ENCODE measurements at places on chromosomes 3 and 15.
A peak's percentile ranks its signal among the peaks of the same experiment; 100 is the strongest.

GRCh38 chr3:123658118-123658851 lies 73.4 kb upstream of the HACD2 start:
- no peak for DNase-seq

GRCh38 chr15:75369897-75370581 lies 1.6 kb upstream of the MAN2C1 start:
- DNase-seq: no peak

GRCh38 chr3:64311424-64312061 lies 86.3 kb upstream of the PRICKLE2 start:
- DNase-seq: no peak

DNA sequence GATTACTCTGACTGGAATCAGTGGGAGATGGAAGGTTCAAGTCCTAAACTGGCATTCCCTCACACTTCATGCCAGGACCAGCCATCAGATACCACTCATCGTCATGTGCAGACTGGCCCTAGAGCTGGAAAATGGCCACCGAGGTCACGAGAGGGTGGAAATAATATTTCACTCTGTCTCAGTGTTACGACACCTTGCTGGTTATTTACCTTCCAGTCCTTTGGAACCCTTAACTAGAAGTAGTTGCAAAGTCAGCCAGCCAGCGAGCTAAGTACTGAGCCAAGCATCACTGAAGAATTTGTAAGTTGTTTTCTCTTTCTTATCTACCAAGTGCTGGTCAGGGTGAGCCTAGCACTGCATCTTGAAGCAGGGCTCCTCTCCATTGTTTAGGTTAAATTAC lies 309.9 kb upstream of the RASGRP1 start:
- DNase-seq: no peak

GRCh38 chr15:59166166-59166565 lies 40.5 kb upstream of the LDHAL6B start:
- DNase-seq: no peak

- no peak for DNase-seq
Measured at GRCh38 chr3:8734908-8735307, 1.3 kb downstream of the CAV3 start.

DNA sequence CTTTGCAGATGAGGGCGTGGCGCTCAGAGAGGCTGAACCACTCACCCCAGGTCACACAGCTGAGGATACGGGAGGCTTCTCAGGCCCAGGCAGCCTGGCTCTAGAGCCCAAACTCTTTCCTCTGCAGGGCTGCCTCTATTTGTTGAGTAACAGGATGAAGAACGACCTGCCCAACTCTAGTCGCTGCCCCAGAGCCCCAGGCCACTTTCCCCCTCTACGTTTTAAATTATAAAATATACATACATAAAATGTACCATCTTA lies 19.2 kb upstream of the ZXDC start:
- no peak for DNase-seq

GRCh38 chr3:46463120-46463867 lies 1.4 kb downstream of the LTF start:
- DNase-seq: no peak

- no peak for DNase-seq
Measured at GRCh38 chr3:134231131-134231530, 19.5 kb downstream of the RYK start.

- DNase-seq: no peak
Measured at GRCh38 chr3:112407888-112408702, 75.1 kb downstream of the CD200 start.

DNA sequence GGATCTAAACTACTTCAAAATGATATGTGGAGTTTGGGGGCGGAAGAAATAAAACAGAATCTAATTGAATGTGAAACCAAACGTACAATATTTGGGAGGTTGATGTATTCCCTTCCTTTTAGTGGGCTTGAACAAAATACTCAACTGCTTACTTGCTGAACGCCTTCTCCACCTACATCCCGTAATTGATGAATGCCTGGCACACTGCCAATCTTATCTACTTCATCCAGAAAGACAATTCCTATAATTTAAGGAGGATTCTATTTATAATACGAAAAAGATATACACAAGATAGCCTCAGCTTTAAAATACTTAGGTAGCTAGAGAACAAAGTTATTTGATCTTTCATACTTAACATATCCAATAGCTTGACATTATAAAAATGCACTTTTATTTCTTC lies 23.1 kb upstream of the PDCD7 start:
- no peak for DNase-seq

DNA sequence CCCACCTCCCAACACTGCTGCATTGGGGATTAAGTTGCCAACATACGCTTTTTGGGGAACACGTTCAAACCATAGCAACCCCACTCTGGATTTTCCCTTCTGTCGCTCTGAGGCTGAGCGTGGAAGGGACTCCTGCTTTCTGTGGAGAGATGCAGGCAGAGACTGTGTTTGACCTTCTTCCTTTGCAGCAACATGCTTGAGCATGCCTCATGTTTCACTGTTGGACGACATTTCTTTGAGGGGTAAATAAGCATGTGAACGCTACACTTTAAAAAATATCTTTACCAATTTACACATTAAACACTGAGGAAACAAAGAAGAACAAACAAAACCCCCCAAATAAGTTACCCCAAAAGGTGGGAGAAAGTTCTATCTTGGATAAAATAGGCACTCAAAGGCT lies 14.2 kb upstream of the MAPK6 start:
- DNase-seq: no peak

- DNase-seq: no peak
Measured at GRCh38 chr15:38252481-38253350, at the start of gene SPRED1. SPRED1 (plus strand) TSS chr15:38252836; CDS start chr15:38253186, 350 bp downstream.

DNA sequence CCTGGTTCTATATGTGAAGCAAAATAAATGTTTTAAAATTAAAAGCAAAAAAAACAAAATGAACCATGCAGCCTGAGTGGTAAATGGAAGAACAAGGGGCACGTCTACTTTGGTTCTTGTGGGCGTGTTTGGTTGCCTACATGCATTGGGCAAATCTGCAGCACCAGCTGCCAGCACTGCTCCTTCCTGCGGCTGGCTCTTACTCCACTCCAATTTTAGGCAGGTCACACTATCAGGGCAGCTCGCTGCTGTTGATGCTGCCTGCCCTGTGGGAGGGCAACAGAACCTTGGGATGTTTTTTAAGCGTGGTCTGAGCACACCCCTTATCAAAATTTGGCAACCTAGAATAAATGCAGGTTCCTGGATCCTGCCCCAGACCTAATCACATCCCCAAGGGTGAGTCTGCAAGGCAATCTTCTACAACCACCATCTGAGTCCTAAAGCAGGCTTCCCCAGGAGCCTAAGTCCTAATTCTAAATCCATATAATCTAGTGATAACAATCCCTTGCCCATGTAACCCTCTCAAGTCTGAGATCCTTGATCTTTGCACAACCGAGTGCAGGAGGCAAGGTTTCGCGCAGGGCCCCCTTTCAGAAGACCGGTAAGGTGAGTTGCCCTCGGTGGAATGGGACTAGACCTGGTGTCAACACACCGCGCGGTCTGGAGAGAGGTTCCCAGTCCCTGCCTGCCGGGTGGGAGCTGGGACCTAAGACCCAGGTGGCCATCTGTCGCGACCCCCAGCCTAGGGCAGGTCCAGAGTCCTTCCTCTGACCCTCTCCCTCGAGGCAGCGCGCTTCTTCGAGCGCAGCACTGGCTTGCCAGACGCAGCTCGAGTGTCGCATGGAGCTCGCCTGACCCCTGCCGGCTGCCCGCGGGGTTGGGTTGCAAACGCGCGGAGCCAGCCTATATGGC lies 15.9 kb downstream of the IVD start:
- peak; percentile 19 for DNase-seq

- DNase-seq: no peak
Measured at GRCh38 chr3:8589880-8590556, 54.6 kb downstream of the SSUH2 start.

DNA sequence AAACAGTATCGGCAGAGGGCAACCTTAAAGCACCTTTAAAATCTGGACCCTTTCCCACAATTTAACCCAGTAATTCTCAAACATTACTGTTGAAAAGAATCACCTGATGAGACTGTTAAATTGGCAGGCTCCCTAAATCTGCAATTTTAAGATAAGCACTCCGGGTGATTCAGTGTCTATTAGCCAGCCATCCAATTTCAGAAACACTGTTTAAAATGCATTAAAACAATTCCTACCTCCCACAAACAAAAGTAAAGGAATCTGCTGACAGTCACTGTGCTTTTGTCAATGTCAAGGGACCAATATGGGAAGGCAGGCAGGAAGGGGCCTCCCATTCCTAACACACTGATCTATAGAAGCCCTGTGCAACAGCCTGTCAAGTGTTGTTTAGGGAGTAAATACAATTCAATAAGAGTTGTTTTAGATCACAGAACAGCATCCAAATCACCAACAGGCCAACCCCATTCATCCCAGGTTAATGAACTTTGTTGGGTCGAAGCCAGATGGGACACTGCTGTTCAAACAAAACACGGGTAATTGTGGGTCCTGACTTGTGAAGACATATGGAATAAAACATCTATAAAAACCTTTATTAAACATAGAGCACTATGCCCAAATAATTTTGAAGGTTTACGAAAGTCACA lies 21.4 kb downstream of the SIAH2 start:
- DNase-seq: no peak

DNA sequence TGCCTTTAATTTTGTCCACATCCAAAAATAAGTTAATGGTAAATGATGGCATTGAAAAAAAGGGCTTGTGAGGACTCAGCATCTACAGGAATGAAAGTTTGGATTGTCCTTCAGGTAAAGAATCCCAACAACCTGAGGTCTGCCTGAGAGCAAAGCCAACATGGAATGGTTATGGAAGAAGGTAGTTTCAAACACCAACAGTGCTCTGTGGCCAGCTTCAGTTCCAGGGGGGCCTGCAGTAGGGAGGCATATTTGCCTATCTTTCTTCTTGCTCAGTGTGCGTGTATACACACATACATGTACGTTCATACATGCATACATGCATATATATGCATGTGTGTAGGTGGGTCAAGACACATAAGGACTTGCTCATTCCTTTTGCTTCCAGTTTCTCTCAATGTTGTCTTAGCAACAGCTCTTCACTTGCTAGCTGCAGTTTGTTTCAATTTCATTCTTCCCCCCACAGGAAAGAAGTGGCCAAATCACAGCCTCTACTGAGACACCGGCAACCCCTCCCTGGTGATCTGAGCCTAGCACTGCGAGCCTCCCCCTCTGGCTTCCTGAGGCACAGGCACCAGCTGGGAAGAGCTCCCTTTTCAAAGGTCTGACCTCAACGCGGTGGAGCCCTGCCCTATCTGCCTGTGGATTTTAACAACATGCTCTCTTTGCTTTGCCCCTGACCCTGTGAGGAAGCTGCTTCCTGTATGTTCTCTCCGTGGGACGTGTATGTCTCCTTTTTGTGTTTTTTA lies 146.2 kb downstream of the KLF13 start:
- no peak for DNase-seq

DNA sequence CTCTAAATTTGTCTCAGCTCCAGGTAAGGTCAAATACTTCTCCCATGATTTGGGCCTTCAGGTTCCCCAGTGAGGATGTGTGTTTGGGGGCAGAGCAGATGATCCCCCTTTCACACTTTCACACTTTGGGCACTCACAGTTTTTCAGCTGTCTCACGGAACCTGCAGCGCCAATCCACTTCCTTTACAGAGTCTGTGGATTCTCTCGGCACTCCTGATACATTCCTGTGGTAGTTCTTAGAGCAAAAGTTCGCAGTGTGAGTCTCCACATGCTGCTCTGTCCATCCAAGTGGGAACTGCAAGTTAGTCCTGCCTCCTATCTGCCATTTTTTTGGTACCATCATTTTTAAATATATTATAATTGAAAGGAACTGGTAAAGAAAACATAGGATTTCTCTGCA lies 20.2 kb upstream of the CPOX start:
- no peak for DNase-seq

- DNase-seq: no peak
Measured at GRCh38 chr15:85531083-85531482, 150.7 kb downstream of the AKAP13 start.

- DNase-seq: no peak
Measured at GRCh38 chr3:134601539-134602439, 49.0 kb downstream of the KY start.

DNA sequence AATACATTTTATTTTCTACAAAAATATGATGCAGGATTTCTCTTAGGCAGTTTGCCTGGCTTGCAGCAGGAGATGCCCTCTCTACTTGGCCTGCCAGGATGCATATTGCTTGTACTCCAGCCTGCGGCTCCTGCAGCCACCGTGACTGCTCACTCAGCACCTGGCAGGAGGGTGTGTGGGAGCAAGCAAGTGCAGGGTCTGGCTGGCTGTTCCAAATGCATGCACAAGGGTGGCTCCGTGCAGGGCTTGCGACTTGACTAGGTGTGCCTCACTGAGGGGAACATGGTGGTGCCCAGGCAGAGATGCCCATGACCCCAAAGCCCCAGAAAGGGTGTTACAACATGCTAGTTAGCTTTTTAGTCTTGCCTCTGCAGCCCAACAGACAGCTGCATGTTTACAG lies 1240.2 kb upstream of the ALCAM start:
- no peak for DNase-seq

- no peak for DNase-seq
Measured at GRCh38 chr15:27082526-27082925, 111.5 kb downstream of the GABRG3 start.

- DNase-seq: no peak
Measured at GRCh38 chr3:60250206-60250605, 1001.0 kb downstream of the FHIT start.

DNA sequence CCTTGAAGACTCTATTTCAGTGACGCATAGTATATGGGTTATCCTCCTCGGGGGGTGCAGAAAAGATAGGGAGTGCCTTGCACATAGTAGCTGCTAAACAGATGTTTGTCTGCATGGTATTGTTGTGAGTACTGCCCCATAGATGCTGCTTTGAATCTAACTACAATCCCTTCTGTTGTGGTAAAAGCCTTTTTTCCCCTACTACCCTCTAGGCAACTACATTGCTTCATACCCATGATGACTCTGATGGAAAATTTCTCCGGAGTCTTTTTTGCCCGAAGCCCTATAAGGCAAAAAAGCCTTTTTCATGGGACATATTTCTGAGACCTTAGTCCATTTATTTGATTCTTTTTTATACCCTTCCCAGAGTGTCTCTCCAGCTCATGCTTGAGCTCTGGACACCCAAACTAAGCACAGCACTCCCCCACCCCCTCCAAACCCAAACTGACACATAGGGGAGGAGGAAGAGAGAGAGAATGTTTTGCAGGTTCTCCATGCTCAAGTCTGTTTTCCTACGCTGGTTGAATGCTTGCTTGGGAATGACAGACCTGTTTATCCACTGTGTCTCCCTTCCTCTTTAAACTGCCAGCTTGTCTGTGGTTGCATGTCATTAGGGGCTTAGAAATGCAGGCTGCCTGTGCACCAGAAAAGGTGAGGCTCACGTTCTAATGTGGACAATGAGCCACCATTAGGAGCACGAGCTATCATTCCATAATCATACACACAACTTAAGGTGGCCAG lies 52.9 kb downstream of the LRTM1 start:
- no peak for DNase-seq

DNA sequence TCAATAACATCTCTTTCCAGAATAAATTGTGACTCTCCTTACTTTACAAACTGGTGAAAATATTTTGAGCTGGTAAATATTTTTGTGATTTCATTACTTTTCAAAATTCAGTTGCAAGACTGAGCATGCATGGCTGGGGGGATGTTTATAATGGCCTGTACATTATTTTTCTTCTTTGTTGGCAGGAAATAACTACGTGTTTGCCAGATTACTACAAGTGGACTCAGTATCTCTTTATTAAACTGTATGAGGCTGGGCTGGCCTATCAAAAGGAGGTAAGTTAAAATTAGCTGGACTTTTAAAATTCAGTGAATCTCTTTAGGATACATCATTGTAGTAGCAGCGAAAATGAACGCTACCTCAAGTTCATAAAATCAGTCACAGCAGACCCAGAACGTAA lies 58.3 kb downstream of the LARS2 start:
- no peak for DNase-seq
